ENCODE measurements at places on chromosomes 2 and 18. TPM values are rescaled to one million over a fixed set of nuclear protein-coding genes. Genes with fewer than 3 reads are reported as not detected.

GALNT13 gene
- 0.55 TPM for total RNA-seq

CYP1B1 gene
- total RNA-seq = 36.9 TPM

DNA sequence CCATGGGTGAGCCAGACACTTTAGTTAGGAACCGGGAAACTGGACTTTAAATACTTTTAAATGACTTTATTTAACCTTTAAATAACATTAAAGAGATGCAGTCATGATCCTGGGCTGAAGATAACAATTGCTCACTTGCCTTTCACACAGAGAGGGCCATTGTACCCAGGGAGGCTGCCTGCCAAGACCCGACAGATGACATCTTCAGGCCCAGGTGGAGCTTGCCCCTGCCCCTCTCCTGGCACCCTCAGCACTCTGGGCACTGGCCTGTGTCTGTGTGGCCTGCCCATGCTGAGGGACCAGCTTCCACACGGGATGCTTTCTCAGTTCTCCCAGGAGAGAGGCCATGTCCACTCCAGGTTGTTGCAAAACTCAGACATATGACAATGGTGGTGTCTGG, 216.4 kb upstream of the MYT1L start:
- no peak overlapping the region for H3K4me3 ChIP-seq
- H3K36me3 ChIP-seq = no peaks in the 10 kb centered on the region
- no peaks in the 10 kb centered on the region for H3K27me3 ChIP-seq
- DNase-seq = no peak
- H3K4me1 ChIP-seq = no peaks in the 10 kb centered on the region
- no peak overlapping the region for H3K27ac ChIP-seq

DNA sequence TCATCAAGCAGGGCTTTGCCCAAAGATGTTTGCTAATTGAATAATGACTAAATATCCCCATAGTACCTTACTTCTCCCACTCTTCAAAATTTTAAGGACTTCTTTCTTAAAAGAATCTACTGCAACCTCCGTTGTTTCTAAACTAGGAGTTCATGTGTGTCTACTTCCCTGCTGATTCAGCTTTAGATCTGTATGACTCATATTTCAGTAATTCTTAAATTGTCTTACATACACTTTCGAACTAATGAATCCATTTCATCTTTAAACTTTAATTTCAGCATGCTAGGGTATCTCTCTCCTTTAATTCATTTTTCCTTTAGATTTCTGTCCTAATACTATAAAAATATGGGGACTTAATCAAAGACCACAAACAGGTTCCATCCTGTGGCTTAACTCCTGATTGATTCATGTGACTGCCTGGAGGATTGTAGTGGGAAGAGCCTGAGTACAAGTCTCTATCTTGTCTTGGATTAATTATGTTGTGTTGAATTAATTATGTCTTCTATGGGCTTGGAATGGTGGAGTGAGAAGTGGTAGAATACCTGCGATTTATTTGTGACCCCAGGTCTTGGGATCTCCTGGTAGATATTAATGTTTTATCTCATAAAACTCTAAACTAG, 24.9 kb upstream of the COL5A2 start:
- DNase-seq = no peak
- no peak overlapping the region for H3K27ac ChIP-seq
- no peak overlapping the region for H3K4me3 ChIP-seq
- H3K27me3 ChIP-seq = no peaks in the 10 kb centered on the region
- no peaks in the 10 kb centered on the region for H3K36me3 ChIP-seq

- no peaks in the 10 kb centered on the region for H3K4me1 ChIP-seq
- H3K36me3 ChIP-seq = no peaks in the 10 kb centered on the region
- no peak overlapping the region for H3K27ac ChIP-seq
- no peaks in the 10 kb centered on the region for H3K27me3 ChIP-seq
- no peak overlapping the region for H3K4me3 ChIP-seq
These were observed 359.6 kb downstream of the NR4A2 start for GRCh38 chr2:155972916-155973315.

DNA sequence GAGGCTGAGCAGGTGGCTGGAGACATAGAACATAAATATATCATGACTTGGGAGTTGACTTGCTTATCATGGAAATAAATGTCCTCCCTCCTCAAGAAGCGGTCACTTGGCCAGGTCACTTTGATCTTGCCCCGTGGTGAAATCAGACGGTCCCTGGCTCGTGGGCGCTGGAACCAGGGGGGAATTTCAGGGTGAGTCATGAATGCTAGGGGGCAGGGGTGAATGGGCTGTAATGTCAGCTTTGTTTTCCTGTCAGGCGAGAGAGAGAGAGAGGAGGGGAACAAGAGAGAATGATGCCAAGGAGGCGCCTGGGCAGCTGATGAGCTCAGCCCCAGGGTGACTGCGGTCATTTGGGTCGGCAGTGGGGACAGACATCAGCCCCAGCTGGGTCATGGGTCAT, 47.7 kb downstream of the RRM2 start:
- no peaks in the 10 kb centered on the region for H3K4me1 ChIP-seq
- H3K27me3 ChIP-seq = no peaks in the 10 kb centered on the region
- no peak for DNase-seq
- H3K4me3 ChIP-seq = no peak overlapping the region
- H3K27ac ChIP-seq = no peak overlapping the region
- no peaks in the 10 kb centered on the region for H3K36me3 ChIP-seq

All from testis (tissue), 5 donors.